ENCODE measurements at places on chromosomes 1 and 21.

GRCh38 chr1:93692983-93693591 is 11.4 kb upstream of the BCAR3 start:
- peak; percentile 10 for DNase-seq

- DNase-seq: peak; percentile 64
Measured at GRCh38 chr1:112803906-112804762, 89.0 kb upstream of the PPM1J start.

DNA sequence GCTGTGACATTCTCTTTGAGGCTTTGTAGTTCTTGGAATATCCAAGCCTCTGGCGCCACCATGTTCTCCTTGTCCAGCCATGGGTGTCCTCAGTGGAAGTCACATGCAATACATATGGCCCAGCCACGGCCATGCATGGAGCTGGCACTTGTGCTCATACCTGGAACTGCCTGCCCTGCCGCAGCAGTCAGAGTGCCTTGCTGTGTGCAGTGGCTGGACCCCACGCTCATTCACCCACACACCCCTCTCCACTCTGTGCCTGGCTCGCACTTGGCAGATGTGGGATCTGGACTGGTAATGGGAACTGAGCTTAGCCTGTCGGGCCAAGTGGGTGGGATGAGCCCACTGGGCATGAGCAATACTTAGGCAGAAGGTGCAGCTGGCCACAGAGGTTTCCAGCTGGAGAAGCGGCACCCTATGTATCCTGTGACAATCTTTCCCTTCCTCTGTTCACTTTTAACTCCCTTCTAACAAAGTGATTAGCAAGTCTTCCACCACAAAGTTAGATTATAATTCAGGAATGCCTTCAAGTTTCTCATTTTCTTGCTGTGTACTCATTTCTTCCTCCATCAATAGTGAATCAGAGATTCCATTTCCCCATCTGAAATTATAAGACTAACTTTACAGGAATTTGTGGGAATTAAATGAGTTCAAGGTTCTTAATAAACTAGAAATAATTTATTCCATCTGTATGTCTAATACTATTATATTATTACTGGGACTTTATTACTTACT is 351.6 kb upstream of the NCAM2 start:
- DNase-seq: no peak

DNA sequence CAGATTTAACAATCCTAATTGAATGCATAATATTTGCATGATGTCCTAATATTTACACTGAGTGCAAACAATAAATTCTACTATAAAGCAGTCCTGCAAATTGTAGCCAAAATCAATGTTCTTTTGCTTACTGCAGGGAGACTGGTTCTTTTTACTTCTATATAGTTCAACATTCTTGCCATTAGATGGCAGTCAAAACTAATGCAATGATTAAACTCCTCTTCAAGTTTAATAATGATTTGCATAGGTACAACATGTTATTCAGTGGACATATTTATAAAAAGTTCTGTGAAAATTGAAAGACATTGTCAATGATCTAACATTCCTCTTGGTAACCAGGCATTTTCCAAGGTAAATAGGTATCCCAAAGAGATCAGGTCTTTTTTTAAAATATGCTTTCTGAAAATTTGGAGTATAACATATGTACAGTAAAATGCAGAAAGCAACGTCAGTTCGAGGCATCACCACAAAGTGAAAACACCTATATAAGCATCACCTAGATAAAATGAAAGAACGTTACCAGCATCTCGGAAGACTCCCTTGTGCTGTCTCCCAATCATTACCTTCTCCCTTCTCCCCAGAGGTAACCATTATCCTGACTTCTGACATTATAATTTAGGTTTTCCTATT is 9.8 kb upstream of the FNBP1L start:
- peak; percentile 45 for DNase-seq

- no peak for DNase-seq
Measured at GRCh38 chr21:38996355-38996754, 186.9 kb downstream of the PSMG1 start.

DNA sequence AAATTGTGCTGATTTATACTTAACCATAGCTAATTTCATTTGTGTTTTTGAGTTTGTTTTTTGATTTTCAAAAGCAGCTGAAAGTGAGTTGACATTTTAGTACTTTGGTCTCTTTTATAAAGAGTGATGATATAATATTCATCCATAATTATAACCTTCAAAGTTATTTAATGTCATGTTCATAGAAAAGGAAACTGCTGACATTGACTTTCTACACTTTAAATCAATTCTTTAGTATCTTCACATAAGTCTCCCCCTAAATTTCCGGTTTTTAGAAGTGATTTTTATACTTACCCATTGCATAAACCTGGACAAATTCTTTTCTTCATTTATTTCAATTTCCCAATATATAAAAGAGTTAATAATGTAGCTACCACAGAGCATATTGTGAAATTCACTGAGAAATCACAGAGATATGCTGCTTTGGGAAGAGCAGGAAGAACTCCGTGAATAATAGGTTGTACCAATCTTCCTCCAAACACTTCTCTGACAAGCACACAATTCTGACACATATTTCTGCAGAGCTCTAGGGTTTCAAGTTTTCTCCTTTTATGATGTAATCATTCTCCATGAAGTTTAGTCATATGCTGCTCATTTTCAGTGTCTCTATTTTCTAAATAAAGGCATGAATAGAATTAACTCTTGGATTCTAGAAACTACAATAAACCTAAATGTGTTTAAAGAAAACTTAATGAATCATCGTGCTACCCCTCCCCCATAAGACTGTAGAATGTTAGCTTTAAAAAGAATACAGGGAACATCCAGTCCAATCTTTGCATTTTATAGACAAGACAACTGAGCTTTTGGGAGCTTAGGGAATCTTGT is 25.6 kb upstream of the CDC42BPA start:
- peak; percentile 62 for DNase-seq

DNA sequence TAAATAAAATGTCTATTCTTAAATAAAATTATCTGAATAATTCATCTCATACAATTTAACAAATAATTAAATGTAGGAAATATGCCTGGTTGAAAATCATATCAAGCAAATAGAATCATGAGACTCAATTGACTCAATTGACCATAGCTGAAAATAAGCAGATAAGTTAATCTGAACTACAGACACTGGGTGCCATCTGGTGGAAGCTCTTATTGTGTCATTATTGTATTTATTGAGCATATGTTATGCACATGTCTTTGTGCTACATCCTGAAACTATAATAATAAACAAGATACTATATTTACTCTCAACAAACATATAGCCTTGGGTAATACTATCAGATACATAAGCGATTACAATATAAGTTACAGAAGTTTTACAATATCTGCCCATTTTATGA is 41.0 kb downstream of the BRINP3 start:
- DNase-seq: peak; percentile 23

GRCh38 chr1:240808381-240808780 is 196.4 kb upstream of the GREM2 start:
- no peak for DNase-seq

- no peak for DNase-seq
Measured at GRCh38 chr1:151860504-151861187, 7.1 kb upstream of the THEM5 start.

DNA sequence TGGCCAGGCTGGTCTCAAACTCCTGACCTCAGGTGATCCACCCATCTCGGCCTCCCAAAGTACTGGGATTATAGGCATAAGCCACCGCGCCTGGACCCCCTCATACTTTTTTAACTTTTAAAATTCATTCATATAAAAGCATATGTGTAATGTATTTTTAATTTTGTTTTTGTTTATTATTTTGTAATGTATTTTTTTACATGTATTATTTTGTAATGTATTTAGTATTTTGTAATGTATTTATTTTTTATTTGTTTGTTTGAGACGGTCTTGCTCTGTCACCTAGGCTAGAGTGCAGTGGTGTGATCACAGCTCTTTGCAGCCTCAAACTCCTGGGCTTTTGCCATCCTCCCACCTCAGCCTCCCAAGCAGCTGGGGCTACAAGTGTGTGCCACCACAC is 12.0 kb upstream of the BRWD1 start:
- DNase-seq: no peak

DNA sequence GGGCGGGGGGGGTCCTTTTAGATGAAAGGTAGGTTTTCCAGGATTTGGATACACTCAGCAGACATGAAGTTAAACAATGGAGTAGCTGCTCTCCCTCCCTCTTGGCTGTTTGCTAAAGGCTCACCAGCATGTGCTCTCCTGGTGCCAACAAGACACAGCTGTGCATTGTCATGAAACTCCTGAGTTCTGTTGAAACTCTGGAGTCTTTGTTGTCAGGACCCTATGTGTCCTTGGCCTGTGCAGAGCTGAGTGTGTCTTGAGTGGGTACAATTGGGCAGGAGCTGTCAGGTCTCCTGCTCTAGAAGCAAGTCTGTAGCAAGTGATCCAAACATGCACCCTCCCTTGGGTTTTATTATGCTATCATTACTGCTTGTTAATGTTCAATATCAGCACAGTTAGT is 12.7 kb downstream of the TBX19 start:
- no peak for DNase-seq

DNA sequence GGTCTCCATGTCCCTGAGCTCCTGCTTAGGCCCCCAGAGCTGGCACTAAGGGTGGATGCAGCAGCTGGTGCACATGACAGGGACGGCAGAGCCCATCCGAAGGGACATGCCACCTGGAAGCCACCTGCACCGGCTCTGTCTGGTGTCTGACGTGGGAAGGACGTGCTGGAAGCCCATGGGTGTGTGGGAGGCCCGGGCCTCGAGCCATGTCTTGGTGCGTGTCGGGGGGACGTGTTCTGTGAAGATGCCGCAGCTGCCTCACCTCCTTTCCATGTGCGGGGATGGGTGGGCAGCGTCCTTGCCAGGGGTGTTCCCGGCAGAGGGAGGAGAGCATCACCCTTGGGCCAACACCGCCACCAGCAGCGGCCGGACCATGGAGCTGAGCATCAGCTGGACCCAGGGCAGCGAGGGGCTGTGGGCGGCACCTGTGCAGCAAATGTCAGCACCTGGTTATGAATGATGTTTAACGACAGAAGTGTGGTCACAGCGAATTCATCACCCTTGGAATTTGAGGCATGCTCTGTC is 15.5 kb upstream of the POFUT2 start:
- DNase-seq: no peak

GRCh38 chr1:61187352-61188086 is 105.2 kb downstream of the NFIA start:
- no peak for DNase-seq

DNA sequence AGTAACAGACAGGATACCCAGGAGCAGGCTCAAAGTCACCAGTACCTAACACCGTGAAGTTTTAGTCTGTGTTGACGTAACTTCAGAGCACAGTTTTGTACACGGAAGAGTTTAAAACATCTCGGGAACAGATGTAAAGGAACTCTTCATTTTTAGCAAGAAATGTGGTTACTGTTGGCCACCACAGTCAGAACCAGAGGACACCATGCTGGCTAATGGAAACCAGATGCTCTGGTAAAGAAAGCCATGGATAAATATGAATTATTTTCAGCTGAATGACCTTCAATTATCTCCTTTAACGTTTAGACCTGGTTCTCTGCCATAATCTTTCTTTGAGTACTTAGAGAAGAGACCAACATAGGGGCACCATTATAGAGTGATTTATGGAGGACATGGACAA is 115.9 kb downstream of the NTMT2 start:
- no peak for DNase-seq

DNA sequence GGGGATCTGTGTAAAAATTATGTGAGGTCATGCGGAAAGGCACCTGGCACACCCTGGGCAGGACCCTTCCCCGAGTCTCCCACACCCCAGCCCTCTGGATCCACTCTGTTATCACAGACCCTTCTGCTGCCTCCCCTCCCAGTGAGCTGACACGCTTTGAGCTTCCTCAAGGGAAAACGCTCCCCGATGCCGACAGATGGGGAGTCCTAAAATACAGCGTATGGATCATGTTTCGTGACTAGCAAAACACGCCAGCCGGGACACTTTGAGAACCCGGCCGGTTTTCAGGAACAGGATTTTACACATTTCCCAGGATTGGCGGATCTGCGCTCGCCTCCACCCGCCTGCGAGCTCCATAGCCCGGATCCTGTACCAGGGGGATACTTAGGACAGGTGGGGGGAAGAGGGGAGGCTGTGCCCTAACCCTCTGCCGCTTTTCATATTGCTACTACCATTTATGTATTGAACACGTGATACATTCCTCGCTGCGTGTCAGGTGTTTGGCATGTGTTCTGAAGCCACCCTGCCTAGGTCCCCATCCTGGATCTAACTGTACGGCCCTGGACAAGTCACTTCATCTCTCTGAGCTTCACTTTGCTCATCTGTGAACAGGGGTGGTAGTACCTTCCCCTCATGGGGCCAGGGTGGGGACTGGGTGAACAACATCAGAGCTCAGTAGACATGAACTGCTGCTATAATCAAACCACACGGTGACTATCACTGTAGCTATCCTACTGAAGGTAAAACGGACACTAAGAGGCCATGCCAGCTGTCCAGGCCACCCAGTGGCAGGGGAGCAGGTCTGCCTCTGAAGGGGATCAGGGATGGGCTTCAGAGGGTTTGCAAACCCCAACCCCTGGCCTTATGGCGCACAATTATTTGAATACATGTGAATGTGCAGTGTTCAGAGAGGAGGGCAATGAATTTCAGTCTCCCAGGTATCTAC is 63.2 kb downstream of the SSBP3 start:
- no peak for DNase-seq

GRCh38 chr1:240098534-240098933 is 6.9 kb downstream of the FMN2 start:
- DNase-seq: no peak

DNA sequence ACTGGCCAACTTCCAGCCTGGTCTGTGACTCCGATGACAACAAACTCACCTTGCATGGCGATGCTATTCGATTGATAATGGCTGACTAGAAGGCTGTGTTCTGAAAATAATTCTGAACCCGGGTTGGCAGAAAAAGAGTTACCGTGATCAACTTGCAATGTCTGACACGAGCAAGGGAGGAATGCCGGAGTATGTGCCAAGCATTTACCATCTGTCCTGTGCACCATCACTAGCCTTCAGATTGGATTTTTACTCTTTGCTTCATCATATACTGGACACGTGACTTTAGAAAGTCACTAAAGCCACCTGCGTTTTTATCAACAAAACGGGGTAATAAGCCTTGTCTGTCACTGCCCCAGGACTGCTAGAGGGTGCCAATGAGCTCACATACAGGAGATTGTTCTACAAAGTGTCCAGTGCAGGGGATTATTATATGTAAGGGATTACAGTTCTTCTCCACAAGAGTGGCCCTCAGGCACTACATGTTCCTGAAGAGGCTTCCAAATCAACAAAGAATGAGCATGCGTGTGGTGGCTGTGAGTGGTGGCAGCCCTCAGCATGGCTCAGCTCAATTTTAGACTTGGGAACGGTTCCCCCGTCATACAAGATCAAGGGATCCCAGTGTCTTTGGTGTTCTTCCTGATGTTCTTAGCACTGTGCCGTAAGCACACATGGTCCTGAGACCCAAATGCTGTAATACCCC is 35.8 kb downstream of the SSBP3 start:
- no peak for DNase-seq

DNA sequence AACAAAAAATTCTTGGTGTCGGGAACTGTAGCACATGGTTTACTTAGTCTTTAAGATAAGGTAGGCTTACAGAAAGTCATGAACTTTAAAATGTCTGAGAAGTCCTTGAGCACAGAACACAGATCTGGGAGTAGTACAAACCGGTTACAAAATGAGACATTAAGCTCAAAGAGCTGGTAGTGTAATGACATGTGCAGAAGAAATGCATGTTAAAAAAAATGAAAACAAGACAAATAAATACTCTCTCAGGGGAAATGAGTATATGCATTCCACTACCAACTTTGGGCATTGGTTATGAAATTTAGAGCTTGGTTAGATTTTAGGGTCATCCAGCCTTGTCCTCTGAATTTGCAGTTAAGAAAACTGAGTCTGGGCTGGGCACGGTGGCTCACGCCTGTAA is 91.5 kb upstream of the F3 start:
- no peak for DNase-seq

Data from COLO829 (cell line).